NCI-H1092 treated with DMSO at 0.1 percent for 48 hours (cell line): ENCODE measurements at places on chromosomes 1 and 21.

GRCh38 chr1:20037877-20038276, 32.1 kb upstream of the PLA2G5 start:
- no peak for DNase-seq

DNA sequence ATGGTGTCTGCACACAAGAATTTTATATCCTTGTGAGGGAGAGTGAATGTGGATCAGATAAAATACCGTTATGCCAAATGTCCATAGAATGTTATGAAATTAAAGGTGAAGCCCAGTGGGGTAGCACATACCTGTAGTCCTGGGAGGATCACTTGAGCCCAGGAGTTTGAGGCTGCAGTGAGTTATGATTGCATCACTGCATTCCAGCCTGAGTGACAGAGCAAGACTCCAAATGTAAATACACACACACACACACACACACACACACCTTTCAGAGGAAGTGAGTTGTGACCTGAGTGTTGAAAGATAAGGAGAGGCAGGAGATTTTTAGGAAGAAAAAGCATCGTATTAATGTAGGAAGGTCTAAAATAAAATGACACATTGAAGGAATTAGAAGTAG, 28.1 kb upstream of the ZYG11A start:
- DNase-seq = no peak

- DNase-seq = no peak
These were observed 21.4 kb downstream of the OPRD1 start for GRCh38 chr1:28833381-28833780.

DNA sequence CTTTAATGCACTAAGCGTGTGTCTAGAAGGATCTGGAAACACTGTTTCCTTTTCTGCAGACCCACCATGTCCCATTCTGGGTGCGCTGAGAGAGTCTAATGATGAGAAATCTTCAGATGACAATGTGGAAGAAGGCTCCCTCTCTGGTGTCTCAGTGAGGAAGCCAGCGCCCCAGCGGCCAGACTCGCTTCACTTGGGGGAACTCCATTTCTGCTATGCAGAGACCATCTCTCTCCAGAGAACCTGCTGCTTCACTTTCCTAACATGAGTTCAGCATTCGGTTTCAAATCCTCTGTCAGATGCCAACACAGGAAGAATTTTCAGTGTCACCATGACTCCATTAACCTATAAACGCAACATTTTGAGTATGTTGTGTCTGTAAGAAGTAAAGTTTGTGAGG, 121.8 kb downstream of the SYF2 start:
- DNase-seq = no peak

GRCh38 chr1:209435654-209436566, 147.6 kb upstream of the CAMK1G start:
- DNase-seq = peak; percentile 74

DNA sequence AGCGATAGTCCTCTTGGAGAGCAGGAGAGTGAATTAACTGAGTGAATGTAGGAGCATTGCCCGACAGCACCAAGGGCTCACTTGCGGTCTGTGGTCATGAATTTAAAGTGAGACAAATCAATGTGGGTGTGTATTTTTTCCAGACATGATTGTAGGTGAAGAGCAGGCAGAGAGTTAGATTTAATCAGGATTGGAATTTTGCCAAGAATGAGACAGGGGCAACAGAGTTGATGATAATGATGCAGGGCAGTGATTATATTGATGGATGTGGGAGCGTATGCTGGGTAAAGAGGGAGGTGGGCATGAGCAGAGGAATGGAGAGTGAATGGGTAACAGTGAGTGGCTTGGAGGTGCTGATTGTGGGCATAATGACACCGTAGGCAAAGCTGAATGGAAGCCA, 20.0 kb upstream of the SYT6 start:
- peak; percentile 16 for DNase-seq

DNA sequence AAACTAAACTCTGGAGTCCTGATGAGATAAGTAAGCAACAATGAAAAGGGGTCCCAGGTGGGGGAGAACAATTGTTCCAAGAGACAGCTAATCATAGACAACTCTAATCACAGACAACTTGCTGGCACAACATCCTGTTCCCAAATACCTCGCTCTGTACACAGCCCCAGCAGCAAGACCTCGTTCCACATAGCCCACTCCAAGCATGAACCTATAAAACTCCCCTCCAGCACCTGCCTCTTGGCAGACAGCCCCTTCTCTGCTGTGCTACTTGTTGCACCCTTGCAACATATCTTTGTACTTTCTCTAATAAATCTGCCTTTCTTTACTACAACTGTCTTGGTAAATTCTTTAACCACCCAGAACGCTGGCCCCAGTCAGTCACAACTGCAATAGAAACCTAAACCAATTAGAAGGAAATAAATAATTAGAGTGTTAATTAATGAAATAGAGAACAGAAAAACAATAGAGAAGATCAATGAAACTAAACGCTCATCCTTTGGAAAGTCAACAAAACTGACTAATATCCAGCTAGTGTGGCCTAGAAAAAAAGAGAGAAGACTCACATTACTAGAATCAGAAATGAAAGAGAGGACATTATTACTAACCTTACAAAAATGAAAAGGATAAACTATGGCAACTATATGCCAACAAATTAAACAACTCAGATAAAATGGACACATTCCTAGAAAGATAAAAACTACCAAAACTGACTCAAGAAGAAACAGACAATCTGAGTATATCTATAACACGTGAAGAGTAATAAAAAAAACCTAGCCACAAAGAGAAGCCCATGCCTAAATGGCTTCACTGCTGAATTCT, 36.1 kb downstream of the LRRC40 start:
- DNase-seq = no peak

GRCh38 chr1:156894711-156895454, 1.4 kb downstream of the PEAR1 start:
- DNase-seq = no peak

GRCh38 chr1:83029916-83030315, 969.0 kb downstream of the TTLL7 start:
- no peak for DNase-seq

GRCh38 chr1:10710489-10710888, 86.0 kb downstream of the CASZ1 start:
- DNase-seq = peak; percentile 85

- DNase-seq = no peak
These were observed 137.8 kb upstream of the KRTAP19-8 start for GRCh38 chr21:31176080-31176551.

- DNase-seq = no peak
These were observed 67.8 kb downstream of the VPS26C start for GRCh38 chr21:37199057-37199924.
